Mucosa of descending colon (tissue), 3 donors: ENCODE measurements at places on chromosomes 11 and 22. TPM values are rescaled to one million over a fixed set of nuclear protein-coding genes. Genes with fewer than 3 reads are reported as not detected.
A peak's percentile ranks its signal among the peaks of the same experiment; 100 is the strongest.

RAG1 gene
- 1.5 TPM for total RNA-seq

TECTA gene
- 0.82 TPM for total RNA-seq

LRRC56 gene
- 4.8 TPM for total RNA-seq

FAT3 gene
- 0.49 TPM for total RNA-seq

ZBTB16 gene
- 48.8 TPM for total RNA-seq

MS4A3 gene
- not detected for total RNA-seq

KIAA1671 gene
- 88.9 TPM for total RNA-seq

KCNQ1 gene
- total RNA-seq, result 44.7 TPM

RAB36 gene
- 1.0 TPM for total RNA-seq

PICK1 gene
- total RNA-seq, result 37.9 TPM

C11orf97 gene
- not detected for total RNA-seq

ART5 gene
- total RNA-seq, result not detected

IGF2 gene
- 12.1 TPM for total RNA-seq

- no peak for DNase-seq
Observed at GRCh38 chr11:69126286-69126685, 29.4 kb upstream of the SMIM38 start.

DNA sequence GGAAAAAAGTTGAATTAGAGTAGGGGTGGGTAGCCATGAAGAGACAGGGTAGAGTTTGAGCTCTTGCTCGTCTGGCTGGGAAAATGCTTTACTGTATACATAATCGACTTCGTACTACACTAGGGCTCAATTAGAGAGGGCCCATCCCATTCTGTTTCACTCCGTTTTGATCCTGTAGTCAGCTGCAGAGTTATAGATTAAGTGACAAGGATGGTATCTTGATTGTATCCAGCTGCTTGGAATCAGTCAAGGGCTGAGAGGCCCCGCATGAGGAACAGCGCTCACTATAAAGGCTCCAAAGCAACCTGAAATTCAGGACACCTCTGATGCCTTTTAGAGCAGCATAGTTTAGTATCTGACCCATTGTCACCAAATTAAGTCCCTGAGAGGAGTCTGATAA, 81.6 kb downstream of the ALX4 start:
- no peak for DNase-seq

- no peak for DNase-seq
Observed at GRCh38 chr22:40263191-40263590, 83.1 kb upstream of the ADSL start.

DNA sequence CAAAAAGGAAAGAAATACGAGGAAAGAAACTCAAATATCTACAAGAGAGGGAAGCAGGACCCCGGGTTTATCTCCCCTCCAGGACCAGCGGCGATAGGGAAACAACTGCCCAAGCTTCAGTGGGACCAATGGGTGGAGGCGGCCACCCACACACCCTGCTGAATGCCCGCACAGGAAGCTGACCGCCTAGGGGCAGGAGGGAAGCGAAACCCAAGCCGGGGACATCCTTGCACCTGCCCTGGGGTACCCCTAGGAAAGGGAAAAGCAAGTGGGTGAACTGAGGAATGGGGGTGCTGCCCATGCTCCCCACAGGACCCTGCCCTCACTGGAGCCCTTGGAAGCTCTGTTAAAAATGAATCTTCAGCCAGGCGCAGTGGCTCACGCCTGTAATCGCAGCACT, 27.6 kb upstream of the HMOX1 start:
- peak; percentile 66 for DNase-seq

GRCh38 chr11:575996-576768, at the start of gene PHRF1:
Gene PHRF1, plus strand, starts transcription at chr11:576470. Its CDS starts 5,043 bp downstream, at chr11:581513.
- peak; percentile 99 for DNase-seq

GRCh38 chr22:46251266-46251665, 1.2 kb upstream of the CDPF1 start:
- no peak for DNase-seq

GRCh38 chr11:74203966-74204365, 32.9 kb downstream of the PPME1 start:
- no peak for DNase-seq

GRCh38 chr22:17198170-17199002, 20.8 kb downstream of the ADA2 start:
- peak; percentile 38 for DNase-seq

DNA sequence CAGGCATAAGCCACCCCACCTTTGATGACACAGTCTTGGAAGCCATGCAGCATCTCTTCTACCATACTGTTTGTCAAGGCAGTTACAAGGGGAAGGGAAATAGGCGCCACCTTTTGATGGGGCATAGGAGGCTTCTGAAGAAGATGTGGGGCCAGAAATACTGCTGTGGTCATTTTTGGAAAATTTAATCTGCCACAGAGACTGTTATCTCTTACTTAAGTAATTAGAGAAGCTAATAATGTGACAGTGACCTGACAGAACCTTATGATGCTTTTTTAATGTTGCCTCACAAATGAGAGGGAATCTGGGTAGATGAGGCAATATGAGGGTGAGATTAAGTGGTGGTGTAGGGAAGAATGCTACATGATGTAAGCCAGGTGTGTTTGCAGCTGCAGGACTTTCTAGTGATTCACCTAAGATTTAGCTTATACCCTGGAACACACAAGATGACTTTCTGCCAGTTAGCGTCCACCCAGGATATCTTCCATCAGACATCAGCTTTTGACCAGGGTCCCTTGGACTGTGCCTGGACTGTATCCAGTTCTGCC, 34.3 kb upstream of the ADORA2A start:
- no peak for DNase-seq

DNA sequence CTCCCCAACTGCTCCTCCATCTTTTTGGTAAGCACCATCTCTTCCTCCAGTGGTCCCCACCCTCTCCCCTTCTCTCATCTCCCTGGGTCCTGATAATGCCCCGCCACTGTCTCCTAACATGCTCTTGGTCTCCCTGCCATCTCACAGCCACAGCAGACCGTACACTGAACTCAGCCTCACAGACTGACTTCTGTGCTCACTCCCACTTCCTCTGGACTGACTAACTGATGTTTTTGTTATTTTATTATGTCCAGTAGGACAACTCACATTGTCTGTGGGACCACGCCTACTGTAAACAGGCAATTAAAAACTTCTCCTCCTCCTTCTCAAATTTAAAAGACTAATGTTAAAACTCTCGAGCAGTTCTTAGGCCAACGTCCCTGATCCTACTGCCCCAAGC, 2.6 kb upstream of the GNAZ start:
- no peak for DNase-seq

GRCh38 chr11:112150517-112150916, 13.4 kb downstream of the IL18 start:
- DNase-seq, result no peak

GRCh38 chr11:68963779-68964178, 17.0 kb downstream of the MRGPRD start:
- no peak for DNase-seq

DNA sequence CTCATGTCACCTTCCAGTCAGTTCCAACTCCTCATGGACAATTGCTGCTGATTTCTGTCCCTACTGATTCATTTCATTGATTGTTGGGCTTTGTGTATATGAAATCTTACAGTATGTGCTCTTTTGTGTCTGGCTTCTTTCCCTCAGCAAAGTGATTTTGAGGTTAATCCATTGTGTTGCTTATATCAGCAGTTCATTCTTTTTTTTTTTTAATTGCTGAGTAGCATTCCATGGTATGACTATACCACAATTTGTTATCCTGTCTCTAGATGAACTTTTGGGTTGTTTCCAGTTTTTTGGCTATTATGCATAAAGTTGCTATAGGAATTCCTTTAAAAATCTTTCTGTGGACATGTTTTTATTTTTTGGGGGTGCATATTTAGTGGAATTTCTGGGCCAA, 59.9 kb downstream of the NXPE1 start:
- DNase-seq, result no peak

DNA sequence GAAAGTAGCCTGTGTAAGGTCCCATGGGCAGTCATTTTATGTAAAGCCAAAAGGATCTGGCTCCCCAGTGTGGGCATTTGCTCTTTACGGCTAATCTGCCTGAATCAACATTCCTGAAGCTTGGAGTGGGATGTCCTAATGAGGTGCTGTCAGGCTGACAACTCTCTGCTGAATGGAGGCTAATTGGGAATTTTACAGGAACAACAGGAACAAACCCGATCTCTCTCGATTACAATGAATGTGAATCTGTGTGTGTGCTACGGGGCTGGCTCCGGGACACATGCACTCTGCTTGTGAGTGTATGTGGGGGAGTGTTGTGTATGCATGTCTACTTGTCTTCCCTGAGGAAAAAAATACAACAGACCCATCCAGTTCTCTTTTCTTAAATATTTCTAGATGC, 415.2 kb downstream of the TENM4 start:
- DNase-seq, result no peak

DNA sequence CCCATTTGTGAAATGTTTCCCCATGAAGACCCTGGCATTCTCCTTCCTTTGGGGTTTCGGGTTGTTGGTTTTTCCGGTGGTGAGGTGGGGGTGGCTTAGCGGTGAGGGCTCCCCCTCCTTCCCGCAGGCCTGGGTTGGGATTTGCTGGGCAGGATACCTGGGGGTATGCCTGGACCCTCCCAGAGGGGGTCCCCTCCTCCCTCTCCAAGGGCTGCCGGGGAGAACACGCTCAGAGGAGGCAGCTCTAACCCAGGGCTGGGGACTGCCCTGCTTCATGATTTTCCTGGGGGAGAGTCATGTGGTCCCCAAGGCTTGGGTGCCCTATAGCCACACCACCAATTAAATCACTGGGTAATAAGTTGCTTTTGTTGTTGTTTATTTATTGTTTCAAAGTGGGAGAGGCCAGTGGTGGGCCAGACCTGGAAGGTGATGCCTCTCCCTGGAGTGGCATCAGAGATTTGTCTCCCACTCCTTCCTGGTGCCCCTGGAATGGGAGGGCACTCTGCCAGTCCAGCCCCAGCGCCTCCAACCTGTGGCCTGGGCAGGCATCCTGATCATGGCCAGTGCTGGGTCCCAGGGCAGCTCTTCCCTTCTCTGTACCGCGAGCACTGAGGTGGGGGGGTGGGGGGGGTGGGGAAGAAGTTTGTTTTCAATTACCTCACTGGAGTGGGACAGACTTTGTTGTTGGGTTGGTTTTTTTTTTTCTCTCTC, 1.3 kb upstream of the CLCF1 start:
- DNase-seq, result no peak

- DNase-seq, result no peak
Observed at GRCh38 chr22:43776081-43776670, 35.9 kb downstream of the EFCAB6 start.

DNA sequence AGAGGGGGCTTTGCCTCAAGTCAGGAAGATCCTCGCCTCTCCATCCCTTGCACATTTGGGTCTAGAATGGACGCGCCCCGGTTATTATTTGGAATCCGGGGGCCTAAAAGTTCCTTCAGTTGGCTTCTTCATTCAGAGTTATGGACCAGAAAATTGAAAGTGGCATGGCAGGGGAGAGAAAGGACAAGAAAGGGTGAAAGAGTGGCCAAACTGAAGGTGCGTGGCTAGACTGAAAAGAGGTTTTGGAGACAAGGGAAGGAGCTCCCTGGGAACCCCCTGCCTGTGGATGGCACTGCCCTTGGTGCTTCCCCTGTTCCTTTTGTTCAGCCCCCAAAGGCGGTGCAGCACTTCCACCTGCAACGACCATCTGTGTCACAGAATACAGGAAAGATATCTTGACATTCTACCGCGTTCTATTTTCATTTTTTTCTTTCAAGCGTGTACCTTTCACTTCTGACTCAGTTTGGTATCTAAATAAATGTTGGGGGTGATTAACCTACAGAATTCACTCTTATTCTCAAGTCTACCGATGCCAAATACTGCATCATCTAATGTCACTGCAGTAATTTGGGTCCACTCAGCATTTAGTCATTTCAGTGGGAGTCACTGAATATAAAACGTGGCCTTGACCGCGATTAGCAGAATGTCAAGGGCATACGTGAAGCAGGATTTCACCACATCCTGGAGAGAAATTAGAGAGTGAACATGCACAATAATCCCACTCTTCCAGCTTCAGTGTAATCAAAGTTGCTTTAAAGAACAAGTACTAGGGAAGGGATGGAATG, 88.1 kb upstream of the ARHGAP32 start:
- DNase-seq, result no peak

- DNase-seq, result no peak
Observed at GRCh38 chr11:78759071-78759470, 184.4 kb upstream of the NARS2 start.

DNA sequence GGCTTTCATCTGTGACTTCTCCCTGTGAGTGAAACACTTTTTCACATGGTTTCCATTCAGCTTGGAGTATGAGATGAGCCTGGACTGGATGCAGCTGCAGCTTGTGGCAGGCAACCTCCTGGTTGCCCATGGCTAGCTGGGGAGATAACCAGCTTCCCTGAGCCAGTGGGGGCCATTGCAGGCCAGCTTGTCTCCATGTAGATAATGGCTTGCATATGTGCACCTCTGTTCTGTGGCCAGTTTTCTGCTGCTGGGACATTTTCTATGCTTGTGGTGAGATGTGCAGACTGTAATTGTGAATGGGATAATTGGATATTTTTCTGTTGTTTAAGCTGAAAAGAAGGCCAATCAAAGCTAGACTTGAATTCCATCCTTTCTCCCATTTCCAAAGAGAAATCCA, 38.5 kb downstream of the INSC start:
- DNase-seq, result no peak

DNA sequence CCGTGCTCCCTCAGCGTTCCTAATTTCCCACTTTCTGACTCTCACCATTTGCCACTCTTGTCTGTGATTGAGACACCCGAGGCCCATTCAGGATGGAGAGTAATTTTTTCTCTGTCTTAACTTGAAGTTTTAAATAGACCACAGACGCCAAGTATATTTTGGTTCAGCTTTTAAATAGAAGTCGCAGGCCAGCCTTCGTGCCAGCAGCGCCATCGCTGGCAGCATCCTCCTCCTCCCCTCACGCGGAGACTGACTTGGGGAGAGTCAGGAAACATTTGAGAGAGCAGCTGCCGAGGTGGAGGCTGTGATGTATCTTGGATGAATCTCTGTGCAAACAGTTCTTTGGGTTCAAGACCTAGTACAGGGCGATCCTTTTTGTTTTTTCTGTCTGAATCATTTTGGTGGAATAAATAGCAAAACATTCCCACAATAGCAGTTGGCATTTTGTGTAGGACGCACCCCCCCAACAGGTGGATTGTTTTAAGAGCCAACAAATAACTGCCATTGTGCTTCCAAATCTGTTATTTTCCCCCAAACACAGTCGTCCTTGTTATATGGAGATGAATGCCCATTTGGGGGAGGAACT, 889 bp upstream of the DMC1 start:
- peak; percentile 50 for DNase-seq

DNA sequence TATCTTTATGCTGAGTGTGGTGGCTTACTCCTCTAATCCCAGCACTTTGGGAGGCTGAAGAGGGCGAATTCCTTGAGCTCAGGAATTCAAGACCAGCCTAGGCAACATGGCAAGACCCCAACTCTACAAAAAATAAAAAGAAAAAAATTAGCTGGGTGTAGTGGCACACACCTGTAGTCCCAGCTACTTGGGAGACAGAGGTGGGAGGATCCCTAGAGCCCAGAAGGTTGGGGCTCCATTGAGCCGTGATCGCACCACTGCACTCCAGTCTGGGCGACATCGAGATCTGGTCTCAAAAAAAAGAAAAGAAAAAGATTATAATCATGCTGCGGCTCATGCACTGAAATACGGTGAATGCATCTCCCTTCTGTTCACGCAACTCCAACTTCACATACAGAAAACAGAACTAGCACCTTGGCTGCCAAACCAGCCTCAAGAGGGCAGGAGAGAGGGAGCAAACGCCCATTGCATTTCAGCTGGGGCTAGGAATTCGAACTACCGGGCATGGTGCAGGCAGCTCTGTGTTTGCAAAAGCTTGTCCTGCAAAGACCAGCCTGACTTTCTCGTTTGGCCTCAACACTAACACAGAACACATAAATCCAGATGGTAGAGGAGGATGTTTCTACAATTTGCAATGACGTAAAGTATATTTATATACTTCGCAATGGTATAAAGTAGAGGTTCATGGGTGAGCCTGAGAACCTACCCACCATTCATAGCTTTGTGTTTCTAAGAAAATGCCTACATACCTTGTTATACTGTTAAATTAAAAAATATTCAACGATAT, 6.3 kb upstream of the SYNGR1 start:
- DNase-seq, result peak; percentile 52
